Prostate gland (tissue), 2 donors: ENCODE measurements at places on chromosomes 12 and 14.

DNA sequence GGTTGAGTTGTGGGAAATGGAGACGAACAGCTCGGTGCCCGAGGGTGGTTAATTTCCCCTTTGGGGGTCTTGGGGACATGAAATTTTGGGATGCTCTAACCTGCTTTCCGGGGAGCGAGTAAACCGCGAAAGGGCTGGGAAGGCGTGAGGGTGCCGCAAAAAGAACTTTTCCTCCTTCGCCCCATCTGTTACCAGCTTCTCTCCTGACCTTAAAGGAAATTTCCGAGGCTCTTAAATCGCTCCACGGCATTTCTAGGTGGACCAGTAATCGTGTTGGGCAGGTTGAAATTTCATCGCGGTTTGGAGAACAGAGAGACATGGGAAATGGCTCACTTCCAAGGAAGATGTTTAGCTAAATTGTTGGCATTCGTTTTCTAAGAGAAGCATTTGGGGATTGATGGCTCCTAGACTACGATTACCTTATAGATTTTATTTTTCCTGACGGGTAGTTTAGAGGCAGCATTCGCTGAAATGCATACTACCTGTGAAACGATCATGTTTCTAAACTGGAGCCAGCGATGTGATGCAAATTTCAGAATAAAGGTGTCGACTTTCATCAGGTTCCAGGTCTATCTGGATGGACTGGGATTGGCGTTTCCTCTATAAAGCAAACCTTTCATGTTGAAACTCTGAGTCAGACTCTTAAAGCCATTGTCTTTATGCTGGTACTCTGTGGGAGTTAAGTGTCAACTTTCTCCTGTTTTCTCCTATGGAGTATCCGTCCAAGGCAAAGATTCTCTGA lies 414.5 kb downstream of the PCNX1 start:
- DNase-seq = peak; percentile 37

GRCh38 chr12:58272461-58272860 lies 331.1 kb downstream of the ATP23 start:
- no peak for DNase-seq

DNA sequence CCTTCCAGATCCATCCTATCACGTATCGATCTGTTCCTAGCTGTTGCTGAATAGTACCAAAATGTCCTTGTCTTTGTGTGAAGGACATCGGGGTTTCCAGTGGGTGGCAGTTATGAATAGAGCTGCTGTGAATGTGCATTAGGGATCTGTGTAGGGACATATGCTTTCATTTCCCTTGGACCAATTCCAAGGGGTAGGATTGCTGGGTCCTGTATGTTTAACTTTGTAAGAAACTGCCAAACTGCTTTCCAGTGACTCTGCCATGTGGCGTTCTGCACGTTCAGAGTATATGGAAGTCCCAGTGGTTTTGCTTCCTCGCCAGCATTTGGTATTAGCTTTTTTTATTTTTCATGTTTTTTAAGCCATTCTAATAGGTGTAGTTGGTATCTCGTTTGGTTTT lies 28.6 kb downstream of the PACS2 start:
- DNase-seq = no peak

DNA sequence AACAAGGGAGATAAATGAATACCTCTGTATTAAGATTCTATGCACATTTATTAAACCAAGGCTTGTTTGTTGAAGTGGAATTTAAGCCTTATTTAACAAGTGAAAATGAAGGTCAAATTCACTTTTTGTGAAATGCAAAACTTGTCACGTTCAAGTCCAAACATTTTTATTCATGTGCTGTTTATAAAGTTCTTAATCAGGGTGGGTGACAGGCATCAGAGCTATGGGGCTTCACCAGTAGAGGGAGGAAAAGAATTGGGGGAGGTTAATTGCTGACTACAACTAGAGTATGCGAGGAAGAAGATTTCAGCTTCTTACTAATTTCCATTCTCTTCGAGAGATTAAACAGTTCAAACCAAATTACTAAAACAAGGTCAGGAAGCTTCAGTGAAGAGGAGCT lies 9.7 kb downstream of the MOK start:
- DNase-seq = no peak

DNA sequence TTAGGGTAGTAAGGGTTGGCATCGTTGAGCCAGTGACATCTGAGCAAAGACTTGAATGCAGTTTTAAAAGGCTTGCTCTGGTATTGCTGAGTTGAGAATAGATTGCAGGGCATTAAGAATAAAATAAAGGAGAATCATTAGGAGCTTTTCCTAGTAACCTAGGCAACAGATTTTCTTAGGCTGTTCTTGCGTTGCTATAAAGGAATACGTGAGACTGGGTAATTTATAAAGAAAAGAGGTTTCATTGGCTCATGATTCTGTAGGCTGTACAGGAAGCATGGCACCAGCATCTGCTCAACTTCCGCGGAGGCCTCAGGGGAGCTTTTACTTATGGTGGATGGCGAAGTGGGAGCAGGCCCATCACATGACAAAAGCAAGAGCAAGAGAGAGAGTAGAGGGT lies 97.4 kb downstream of the RAD51B start:
- DNase-seq = no peak

GRCh38 chr14:104858811-104859426 lies 6.1 kb upstream of the CEP170B start:
- DNase-seq = no peak
